Nucleus accumbens (tissue), 56 donors: ENCODE measurements at places on chromosomes 16 and 17.

DNA sequence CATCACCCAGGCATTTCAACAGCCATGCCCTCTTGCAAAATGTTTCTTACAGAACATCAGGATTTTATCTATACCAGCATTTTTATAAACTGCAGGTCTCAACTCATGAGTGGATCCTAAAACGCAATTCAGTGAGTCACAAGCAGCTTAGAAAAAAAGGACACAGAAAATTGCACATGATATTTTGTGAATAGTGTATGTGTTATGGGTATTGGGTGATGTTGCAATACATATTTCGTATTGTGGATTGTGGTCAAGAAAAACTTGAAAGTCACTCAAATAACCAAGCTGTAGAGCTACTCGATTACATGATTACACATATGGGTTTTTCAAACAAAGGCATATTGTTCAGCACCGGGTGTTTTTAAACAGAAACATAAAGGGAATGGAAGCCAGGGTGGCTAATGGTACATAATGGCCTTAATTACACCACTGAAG, 1.4 kb downstream of the WIPI1 start:
- DNase-seq = no peak

GRCh38 chr17:29749045-29749825, 126.5 kb upstream of the CORO6 start:
- DNase-seq = no peak

DNA sequence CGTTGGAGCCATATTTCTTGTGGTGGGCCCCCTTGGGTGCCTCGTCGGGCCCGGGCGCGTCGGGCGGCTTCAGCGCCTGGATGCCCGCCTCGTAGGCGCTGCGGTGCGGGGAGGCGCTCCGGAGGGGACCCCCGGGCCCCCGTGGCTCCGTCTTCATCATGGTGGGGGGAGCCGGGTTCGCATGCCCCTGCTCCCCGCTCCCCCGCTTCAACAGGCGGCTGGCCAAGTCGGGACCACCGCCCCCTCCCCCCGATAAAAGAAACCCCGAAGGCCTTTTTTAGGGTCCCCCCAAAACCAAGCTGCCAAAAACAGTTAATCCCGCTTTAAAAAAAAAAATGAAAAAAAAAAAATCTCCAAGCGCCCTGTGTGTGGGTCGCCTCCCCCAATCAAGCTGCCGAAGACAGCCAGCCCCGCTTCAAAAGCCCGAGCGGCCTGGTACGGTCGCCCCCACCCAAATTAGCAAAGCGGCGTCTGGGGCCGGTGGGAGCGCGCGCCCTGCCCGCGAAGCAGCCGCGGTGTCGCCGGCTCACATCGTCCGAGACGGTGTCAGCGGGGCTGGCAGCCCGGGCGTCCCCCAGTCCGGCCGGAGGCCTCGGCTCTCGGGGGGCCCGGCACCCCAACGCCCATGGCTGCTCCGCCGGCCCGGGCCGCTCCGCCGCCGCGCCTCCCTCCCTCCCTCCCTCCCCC, at the start of gene PPP1R9B:
TSS of gene PPP1R9B (minus strand) at position 324 of the 687 bp plus-strand sequence. CDS start at position 160, 164 bp downstream.
- DNase-seq = no peak

GRCh38 chr16:31064882-31065461, 9.1 kb downstream of the ZNF668 start:
- DNase-seq = no peak

- no peak for DNase-seq
These were observed 1378.8 kb upstream of the CDH8 start for GRCh38 chr16:63415014-63415413.

GRCh38 chr16:69049146-69049545, 56.3 kb upstream of the HAS3 start:
- DNase-seq = no peak
